ENCODE measurements at places on chromosomes 7 and 10.

- no peak for DNase-seq
Measured at GRCh38 chr10:29647478-29647877, 12.7 kb upstream of the SVIL start.

- no peak for DNase-seq
Measured at GRCh38 chr10:86295351-86295750, 71.2 kb downstream of the GRID1 start.

- DNase-seq, result no peak
Measured at GRCh38 chr10:33547976-33548375, 213.5 kb upstream of the NRP1 start.

GRCh38 chr10:128014236-128014635, 107.3 kb downstream of the PTPRE start:
- DNase-seq, result no peak

- no peak for DNase-seq
Measured at GRCh38 chr7:71710442-71710841, 578.5 kb downstream of the GALNT17 start.

GRCh38 chr7:14734839-14735321, 167.7 kb downstream of the DGKB start:
- no peak for DNase-seq

- DNase-seq, result no peak
Measured at GRCh38 chr10:50857579-50857978, 27.8 kb downstream of the A1CF start.

DNA sequence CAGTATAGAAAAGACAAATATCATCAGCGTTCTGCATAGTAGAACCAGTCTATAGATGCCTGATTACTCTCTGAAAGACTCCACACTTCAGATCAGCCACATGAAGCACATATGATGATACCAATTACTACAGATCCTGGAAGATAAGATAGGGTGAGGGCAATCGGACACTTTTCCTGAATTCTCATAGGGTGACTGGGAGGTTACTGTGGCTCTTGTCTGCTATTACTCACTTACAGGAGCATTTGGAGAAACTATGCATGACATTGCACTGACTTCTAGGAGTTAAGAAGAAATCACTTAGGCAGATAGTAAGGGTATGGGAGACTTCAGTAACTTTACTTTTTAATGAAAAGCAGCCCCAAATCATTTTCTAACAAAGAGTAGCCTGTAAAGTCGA, 1140.9 kb downstream of the XPNPEP1 start:
- DNase-seq, result no peak

GRCh38 chr10:4390219-4390618, 435.8 kb upstream of the AKR1E2 start:
- DNase-seq, result no peak

GRCh38 chr10:16520900-16521299, 779 bp downstream of the C1QL3 start:
- no peak for DNase-seq

DNA sequence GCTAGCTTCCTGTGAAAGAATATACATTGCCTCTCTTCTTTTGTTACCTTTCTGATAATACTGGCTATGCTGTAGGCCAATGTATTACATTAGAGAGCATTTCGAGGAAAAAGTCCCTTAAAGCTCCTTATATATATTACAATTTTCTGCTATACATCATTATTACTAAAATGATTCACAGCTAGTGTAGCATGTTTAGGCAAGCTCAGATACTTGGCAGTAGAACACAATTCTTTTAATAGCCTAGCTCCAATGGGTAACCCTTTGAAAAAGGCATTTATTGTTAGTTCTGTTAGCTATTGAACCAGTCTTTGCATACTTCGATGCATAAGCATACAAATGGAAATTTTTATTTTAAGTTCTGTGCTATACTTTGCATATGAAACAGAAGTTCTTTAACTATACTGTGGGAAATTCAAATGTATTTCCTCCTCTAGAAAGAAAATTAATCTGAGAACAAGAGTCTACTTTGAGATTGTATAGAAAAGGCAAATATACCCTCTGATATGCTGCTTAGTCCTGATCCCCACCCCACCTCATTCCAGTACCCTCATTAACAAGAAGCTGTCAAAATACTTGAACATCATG, 55.6 kb upstream of the SKAP2 start:
- DNase-seq, result no peak

- no peak for DNase-seq
Measured at GRCh38 chr10:110494532-110494931, 3.2 kb upstream of the DUSP5 start.

DNA sequence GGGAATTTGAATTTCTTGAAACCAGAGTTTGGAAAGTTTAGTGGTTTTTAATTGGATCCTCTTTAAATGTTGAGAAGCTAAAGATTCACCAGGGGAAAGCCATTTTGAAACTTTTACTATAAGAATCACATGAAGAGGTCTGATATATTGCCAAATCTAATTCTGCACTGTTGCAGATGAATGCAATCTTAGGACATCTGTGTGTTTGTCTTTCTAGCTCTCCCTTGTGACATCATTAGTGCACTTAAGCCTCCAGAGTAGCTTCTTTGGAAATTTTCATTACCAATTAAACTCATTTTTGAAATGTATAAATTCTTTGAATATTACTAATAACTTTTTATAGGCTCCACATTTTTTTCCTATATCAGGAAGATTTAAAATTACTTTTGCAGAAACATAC, 160.2 kb downstream of the BICC1 start:
- DNase-seq, result no peak

DNA sequence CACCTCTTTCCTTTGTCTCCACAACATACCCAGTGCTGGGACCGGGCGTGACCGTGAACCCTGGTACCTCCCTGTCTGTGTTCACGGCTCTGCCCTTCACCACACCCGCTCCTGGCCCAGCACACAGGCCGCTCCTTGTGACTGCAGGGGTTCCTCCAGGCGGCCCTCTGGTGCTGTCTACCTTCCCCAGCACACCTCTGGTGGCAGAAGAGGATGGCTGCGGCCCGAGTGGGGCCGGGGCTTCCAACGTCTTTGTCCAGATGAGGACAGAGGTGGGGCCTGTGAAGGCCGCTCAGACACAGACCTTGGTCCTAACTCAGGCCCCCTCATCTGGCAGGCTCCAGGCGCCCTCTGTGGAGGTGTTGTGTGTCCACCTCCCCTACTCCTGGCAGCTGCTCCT, 55.4 kb upstream of the SGMS1 start:
- DNase-seq, result no peak

DNA sequence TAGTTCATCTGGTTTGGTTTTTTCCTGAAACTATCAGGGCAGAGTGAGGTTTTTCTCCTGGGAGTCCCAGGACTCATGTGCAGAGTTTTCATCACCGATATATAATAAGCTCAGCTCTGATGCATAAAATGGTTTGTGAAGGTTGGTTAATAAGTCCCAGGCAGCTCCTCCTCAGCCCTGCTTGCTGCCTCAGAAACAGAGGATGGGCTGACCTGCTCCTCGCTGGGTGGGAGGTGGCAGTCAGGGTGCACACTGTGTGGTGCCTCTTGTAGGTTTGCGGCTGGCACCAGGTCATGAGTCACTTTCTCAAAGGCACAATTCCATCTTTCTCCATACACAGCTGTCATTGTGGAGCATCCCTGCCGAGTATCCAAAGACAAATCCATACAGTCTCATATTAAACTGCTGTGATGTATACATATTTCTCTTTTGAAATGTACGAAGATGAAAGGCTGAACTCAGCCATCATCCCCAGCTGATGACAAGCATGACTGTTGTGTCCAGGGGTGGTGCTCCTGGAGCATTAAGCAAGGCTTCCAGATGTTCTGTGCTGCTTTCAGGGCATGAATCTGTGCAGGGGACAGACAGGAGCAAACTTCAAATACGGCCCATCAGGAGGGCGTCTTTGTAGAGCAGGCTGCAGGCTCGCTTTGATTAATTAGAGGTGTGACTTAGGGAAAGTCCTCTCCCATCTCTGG, 125.7 kb upstream of the NPS start:
- DNase-seq, result no peak

DNA sequence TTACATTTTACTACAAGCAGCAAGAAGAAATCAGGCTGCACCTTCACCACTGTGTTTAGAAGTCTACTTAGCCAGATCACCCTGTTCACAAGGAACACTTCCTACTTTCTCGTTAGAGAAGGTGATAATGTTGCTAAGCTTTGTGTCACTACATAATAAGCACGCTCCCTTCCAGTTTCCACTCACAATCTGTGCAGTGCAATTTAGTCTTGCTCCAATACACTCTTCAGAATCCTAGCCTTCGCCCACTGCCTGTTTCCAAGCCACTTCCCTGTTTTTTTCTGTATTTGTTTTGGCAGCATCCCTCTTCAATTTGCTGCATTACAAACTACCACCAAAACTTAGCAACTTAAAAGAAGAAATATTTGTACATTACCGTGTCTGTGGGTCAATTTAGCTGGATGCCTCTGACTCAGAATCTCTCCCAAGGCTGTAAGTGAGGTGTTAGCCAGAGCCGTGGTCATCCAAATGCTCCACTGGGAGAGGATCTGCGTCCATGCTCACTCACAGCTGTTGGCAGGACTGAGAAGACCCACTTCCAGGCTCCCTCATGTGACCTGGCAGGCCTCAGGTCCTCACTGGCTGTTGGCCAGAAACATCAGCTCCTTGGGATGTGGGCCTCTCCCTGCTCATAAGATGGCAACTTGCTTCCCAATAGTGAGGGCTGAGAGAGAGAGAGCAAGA, 110.4 kb downstream of the PON1 start:
- DNase-seq, result no peak

GRCh38 chr7:78007231-78007630, 208.7 kb downstream of the PHTF2 start:
- no peak for DNase-seq

DNA sequence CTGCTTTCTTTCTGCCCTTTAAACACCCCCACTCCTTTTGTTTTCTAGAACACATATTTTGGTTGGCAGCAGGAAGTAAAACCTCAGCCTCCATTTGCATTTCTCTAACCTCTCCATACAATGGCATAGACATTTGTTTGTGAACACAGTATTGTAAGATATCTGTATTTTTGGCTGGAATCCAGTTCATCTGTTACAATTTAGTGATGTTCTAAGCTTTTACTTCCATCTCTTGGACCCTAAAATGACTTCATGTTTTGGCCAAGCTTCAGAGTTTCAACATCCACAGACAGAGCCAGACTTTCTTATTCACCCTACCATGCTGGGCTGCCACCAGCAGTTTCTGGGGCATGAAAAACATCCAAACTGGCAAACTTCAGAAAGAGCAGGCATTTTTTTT, 21.1 kb upstream of the AUTS2 start:
- no peak for DNase-seq

GRCh38 chr10:43409385-43410109, 561 bp upstream of the HNRNPF start:
- peak; percentile 52 for DNase-seq

DNA sequence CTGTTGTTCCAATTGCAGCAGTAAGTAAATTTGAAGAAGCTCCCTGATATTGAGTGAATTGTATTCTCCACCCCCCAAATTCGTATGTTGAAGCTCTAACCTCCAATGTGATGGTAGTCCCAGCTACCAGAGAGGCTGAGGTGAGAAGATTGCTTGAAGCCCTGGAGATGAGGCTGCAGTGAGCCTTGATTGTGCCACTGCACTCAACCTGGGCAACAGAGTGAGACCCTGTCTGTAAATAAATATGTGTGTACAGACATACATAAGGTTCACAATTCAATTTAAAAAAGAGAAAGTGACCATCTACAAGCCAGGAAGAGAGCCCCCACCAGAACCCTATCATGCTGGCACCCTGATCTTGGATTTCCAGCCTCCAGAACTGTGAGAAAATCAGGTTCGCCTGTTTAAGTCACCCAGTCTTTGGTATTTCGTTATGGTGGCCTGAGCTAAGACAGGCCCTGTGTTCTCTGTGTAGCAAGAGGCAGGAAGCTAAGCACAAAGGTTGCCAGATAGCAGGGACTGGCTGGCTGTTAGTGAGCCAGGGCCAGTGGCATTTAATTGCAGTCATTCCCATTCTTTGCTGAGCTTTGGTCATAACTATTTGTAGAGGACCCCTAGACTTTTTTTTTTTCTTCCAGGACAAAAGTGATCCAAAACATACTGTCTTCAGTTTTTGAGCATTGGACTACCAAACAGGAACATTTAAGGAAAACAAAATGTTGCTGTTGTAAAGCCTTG, 45.6 kb downstream of the AUTS2 start:
- DNase-seq, result no peak

DNA sequence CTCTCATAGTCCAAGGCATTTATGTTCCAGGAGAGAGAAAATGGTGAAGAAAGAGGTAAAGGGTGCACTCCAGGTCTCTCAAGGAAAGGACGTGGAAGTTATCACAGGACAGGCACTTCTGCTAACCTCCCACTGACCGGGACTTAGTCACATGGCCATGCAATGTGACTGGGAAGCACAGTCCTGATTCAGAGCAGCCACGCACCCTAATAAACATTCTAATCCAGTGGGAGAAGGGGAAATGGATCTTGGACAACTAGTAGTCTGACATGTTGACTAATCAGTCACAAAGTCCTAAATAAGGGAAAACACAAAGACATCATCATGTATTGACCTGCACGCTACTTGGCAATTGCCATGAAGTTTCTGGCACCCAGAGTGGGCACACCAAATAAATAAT, 417.5 kb upstream of the ZMIZ1 start:
- DNase-seq, result no peak

DNA sequence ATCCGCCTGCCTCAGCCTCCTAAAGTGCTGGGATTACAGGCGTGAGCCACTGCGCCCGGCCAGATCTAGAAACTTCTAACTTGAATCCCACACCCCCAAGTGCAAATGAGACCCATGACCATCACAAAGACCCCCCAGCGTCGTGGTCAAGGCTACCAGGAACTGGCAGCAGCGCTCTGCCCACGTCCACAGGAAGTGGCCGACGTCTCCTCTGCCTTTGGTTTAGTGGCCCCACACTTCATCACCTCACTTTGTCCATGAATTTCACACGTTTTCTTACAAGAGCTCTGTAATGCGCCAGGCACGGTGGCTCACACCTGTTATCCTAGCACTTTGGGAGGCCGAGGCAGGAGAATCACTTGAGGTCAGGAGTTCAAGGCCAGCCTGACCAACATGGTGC, 53.5 kb upstream of the TNRC18 start:
- no peak for DNase-seq

DNA sequence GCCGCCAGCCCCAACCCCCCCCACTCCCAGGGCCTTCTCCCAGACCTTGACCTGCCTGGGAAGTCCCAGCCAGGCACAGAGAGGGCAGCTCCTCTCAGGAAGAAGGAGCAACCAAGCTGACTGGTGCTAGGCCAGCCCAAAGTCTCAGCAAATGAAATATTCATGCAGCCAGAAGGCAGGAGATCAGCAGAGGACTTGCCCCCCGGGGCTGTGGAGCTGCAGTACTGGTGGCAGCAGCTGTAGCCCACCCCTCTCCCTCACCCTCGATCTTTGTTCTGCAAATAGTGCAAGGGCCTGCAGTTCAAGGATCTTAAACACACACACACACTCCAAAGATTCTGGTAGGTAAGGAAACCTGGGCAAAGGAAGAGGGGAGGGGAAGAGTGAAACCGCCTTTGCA, 3.5 kb upstream of the SRRM3 start:
- no peak for DNase-seq

GRCh38 chr10:106960812-106961211, 203.7 kb downstream of the SORCS1 start:
- no peak for DNase-seq

- DNase-seq, result no peak
Measured at GRCh38 chr10:76721891-76722505, 915.6 kb downstream of the KCNMA1 start.

Measured in activated T-helper 1 cell treated with Interleukin-2 at 50 U/mL for 16 hours (primary cell).